Aorta (tissue), 5 donors: ENCODE measurements at places on chromosomes 2 and 18. TPM values are rescaled to one million over a fixed set of nuclear protein-coding genes. Genes with fewer than 3 reads are reported as not detected.

Gene ADRA2B
- not detected for polyA plus RNA-seq

GRCh38 chr18:60082790-60083189 lies 183.0 kb downstream of the PMAIP1 start:
- H3K36me3 ChIP-seq, result no peaks in the 10 kb centered on the region
- no peaks in the 10 kb centered on the region for H3K27me3 ChIP-seq
- no peak overlapping the region for H3K4me3 ChIP-seq
- no peak overlapping the region for H3K27ac ChIP-seq

- H3K36me3 ChIP-seq, result no peaks in the 10 kb centered on the region
- no peaks in the 10 kb centered on the region for H3K4me1 ChIP-seq
- H3K27ac ChIP-seq, result no peak overlapping the region
- no peaks in the 10 kb centered on the region for H3K27me3 ChIP-seq
- no peak for DNase-seq
Measured at GRCh38 chr2:58856100-58856499, 615.0 kb upstream of the FANCL start.

Gene CCL20
- 0.23 TPM for polyA plus RNA-seq

GRCh38 chr2:32572737-32573136 lies 55.1 kb upstream of the TTC27 start:
- DNase-seq, result no peak
- no peak overlapping the region for H3K27ac ChIP-seq
- H3K36me3 ChIP-seq, result peaks cover 2% of the 10 kb centered on the region
- no peak overlapping the region for H3K4me3 ChIP-seq
- no peaks in the 10 kb centered on the region for H3K27me3 ChIP-seq

DNA sequence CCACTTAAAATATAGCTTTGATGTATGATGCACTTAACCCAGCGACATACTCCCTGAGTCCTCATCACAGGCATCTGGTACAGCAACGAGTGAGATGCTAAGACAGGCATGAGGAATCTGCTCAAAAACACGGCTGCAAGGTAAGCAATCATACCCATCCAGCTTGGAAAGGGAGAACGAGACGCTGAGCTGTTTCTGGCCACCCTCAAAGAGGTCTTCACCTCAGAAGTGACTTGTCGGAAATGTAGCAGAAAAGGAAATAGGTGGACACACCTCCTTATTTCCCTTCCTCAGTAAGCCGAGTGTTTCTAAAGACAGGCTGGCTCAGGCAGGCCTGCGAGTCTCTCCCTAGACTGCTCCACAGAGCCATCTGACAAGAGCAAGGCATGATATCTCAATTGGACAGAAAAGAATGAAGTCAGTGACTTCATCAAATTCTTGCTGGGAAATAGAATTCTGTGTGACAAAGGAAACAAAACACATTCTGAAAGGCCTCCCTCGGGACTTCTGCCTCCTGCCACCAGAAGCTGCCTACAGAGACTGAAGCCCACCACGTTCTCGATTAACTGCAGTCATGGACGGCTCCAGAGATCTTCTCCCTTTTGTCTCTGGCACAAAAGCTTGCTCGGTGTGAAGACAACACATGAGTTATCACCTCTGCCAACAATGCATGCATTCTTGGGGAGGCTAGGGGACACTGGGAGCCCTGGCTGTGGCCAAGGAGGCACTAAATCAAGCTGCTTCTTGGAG lies 84.3 kb downstream of the UXS1 start:
- no peaks in the 10 kb centered on the region for H3K27me3 ChIP-seq
- H3K4me3 ChIP-seq, result no peak overlapping the region
- H3K4me1 ChIP-seq, result no peaks in the 10 kb centered on the region
- DNase-seq, result no peak

Gene SCN7A
- polyA plus RNA-seq, result under 0.01 TPM

- H3K4me3 ChIP-seq, result no peak overlapping the region
- no peaks in the 10 kb centered on the region for H3K4me1 ChIP-seq
- H3K27ac ChIP-seq, result no peak overlapping the region
Measured at GRCh38 chr18:49980896-49981295, 167.6 kb upstream of the ACAA2 start.

DNA sequence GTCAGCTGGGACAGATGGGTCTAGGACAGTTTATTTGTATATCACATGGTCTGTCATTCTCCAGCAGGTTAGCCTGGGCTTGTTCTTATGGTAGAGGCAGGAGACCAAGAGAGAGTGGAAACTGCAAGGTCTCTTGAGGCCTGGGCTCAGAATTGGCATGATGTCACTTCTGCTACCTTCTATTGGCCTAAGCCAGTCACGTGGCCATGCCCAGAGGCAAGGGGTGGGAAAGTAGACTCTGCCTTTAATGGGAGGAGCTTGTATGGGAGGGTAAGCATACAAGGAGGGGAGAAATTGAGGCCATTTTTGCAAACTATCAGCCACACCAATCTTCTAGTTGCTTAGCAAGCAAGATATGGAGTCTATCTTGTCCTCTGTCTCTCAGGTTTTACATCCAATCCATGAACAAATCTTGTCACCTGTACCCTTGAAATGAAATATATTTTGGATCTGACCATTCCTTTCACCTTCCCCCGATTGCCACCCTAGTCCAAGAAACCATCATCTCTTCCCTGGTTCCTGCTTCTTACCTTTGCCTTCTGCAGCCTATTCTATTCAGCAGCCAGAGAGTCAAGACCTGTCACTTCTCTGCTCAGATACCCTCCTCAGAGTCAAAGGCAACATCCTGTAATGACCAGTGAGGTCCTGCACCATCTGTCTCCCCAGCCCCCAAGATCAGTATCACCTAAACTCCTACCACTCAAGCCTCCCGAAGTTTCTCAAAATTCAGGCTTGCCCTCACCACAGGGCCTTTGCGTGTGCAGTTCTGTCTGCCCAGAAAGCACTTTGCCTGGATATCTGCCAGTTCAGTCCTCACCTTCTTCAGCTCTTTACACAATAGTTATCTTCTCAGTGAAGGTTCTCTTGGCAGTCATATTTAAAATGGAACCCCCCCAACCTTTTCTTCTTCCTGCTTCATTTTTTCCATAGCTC lies 240.0 kb downstream of the LOXHD1 start:
- DNase-seq, result peak; percentile 21
- no peak overlapping the region for H3K27ac ChIP-seq
- no peaks in the 10 kb centered on the region for H3K27me3 ChIP-seq
- H3K4me1 ChIP-seq, result no peaks in the 10 kb centered on the region
- H3K4me3 ChIP-seq, result no peak overlapping the region
- H3K36me3 ChIP-seq, result no peaks in the 10 kb centered on the region

DNA sequence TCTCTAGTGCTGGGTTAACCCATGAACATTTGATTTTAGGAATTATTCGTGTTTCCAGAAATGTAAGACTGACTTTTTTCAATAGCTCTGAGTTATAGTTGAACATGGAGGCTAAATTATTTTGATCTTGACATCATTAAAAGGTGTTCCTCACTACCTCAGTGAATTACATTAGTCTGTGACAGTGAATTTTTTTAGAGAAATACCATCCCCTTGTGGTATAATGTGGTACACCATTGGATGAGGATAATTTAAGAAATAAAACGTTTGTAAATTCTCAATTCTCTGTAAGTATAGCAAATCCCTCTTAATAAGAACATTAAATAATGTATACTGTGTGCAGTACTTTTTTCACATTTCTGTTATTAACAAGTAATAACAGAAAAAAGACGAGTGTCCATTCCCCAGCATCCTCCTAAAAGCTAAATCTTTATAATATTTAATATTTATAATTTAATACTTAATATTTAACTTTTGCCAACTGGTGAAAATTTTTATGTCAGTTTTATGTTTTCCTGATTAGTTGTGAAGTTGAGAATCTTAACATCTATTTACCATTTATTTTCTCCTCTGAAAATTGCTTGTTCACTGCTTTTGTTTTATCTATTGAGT lies 70.3 kb upstream of the CWC22 start:
- H3K36me3 ChIP-seq, result no peaks in the 10 kb centered on the region
- no peak overlapping the region for H3K27ac ChIP-seq
- H3K4me1 ChIP-seq, result no peaks in the 10 kb centered on the region
- no peaks in the 10 kb centered on the region for H3K27me3 ChIP-seq
- H3K4me3 ChIP-seq, result no peak overlapping the region
- no peak for DNase-seq

GRCh38 chr18:22412176-22412911 lies 5.4 kb downstream of the CTAGE1 start:
- no peaks in the 10 kb centered on the region for H3K36me3 ChIP-seq
- no peaks in the 10 kb centered on the region for H3K27me3 ChIP-seq
- H3K4me1 ChIP-seq, result no peaks in the 10 kb centered on the region
- H3K4me3 ChIP-seq, result no peak overlapping the region

GRCh38 chr2:177314722-177315264 lies 50.3 kb upstream of the NFE2L2 start:
- H3K27me3 ChIP-seq, result no peaks in the 10 kb centered on the region
- DNase-seq, result no peak
- H3K27ac ChIP-seq, result no peak overlapping the region
- H3K36me3 ChIP-seq, result no peaks in the 10 kb centered on the region

DNA sequence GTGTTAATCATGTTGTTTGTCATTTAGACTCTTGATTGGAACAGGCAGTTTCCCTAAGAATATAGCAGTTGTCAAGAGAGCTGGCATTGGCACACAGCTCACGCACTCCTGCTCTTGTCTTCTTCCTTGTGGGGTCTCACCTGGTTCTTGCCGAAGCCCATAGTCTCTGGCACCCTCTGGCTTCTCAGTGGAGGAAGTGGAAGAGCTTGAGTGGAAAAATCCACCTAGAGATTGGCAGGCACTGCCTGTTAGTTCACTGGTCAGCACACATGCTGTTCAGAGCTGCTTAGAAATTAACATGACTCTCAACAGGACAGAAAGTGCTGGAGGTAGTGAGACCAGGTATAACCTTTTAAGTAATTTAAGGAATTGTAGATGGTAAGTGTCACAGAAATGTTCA lies 28.3 kb downstream of the SCTR start:
- H3K4me1 ChIP-seq, result no peaks in the 10 kb centered on the region
- no peak for DNase-seq
- no peak overlapping the region for H3K27ac ChIP-seq
- no peaks in the 10 kb centered on the region for H3K36me3 ChIP-seq
- H3K27me3 ChIP-seq, result no peaks in the 10 kb centered on the region

- no peak overlapping the region for H3K4me3 ChIP-seq
- no peak overlapping the region for H3K27ac ChIP-seq
- H3K4me1 ChIP-seq, result no peaks in the 10 kb centered on the region
Measured at GRCh38 chr2:213285404-213285803, 1.1 kb downstream of the SPAG16 start.
